ENCODE measurements at places on chromosomes 2 and 18.

- DNase-seq, result no peak
These were observed 883.4 kb upstream of the CDH2 start for GRCh38 chr18:29060349-29060748.

DNA sequence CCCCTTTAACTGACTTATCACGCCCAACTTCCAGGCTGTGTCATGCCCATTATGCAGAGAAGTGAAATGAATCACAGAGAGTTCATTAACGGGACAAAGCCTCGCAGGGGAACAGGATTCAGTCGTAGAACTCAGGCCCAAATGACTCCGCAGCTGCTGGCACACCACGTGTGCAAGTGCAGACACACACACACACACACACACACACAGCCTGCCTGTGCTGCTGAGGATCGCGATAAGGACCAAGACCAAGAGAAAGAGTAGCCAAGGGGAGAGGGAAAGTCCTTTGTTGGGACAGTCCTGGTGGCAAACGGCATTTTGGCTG lies 90.0 kb upstream of the TAF1B start:
- DNase-seq, result no peak

- DNase-seq, result peak; percentile 99
These were observed at the start of gene PTMA for GRCh38 chr2:231707927-231708772. Gene PTMA, plus strand, starts transcription at chr2:231708525. Its CDS starts 182 bp downstream, at chr2:231708707.

DNA sequence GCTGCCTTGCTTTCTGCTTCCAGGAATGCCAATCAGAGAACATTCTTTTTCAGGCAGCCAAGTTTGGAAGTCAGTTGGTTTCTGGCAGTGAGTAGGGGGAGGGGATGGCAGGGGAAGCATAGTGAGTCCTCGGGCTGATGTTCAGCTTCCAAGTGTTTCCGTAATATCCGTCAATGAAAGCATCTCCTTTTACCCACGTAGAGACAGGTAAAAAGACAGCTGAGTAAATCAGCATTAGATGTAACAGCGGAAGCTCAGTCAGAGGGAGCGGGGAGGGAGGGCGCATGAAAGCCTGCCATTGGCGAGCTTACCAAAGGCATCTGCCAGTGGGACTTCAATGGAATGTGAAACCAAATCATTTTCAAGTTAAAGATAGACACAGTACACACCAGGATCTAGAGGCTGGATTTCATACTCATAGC lies 117.1 kb upstream of the DTNA start:
- peak; percentile 43 for DNase-seq

Data from WTC11 (cell line).